Stimulated activated CD4-positive, alpha-beta T cell treated with anti-CD3 and anti-CD28 coated beads, Interleukin-4, amount 100 ng/mL, for 24 hours (primary cell): ENCODE measurements at places on chromosomes 16 and 17.
A peak's percentile ranks its signal among the peaks of the same experiment; 100 is the strongest.

DNA sequence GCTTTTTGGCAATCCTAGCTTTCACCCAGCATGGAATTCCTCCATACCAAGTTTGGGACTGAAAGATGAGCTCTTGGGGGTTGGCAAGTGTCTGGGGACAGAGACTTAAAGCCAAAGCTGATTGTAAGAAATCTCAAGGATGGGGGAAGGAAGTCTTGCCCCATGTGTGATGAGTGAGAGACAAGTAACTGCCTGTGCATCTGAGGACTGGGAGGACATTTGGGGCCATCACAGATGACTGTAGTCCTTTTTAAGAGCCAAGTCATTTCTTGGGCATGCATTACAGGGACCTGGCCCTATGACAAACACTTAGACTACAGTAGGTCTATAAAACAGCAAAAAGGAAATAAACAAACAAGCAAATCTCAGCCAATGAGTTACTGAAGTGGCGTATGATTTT, 36.3 kb upstream of the CCL2 start:
- DNase-seq, result no peak

- peak; percentile 62 for DNase-seq
Measured at GRCh38 chr16:89031715-89032659, 55.0 kb upstream of the CBFA2T3 start.

- no peak for DNase-seq
Measured at GRCh38 chr17:80961541-80962330, 29.9 kb upstream of the CHMP6 start.

DNA sequence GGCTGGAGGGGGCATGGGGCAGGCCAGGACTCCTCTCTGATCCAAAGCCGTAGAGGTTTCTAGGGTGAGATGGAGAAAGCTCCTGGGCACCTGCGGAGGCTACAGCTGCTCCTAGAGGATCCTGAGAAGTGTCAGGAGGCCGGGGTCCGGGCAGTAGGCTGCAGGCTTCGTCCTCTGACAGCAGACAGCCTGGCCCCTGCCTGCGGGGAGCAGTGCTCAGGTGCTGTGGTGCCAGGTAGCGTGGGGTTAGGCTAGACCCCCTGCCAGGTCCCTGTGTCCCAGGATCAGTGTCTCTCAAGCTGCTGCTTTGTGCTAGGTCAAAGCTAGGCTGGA, 1.5 kb upstream of the MRPS34 start:
- no peak for DNase-seq

DNA sequence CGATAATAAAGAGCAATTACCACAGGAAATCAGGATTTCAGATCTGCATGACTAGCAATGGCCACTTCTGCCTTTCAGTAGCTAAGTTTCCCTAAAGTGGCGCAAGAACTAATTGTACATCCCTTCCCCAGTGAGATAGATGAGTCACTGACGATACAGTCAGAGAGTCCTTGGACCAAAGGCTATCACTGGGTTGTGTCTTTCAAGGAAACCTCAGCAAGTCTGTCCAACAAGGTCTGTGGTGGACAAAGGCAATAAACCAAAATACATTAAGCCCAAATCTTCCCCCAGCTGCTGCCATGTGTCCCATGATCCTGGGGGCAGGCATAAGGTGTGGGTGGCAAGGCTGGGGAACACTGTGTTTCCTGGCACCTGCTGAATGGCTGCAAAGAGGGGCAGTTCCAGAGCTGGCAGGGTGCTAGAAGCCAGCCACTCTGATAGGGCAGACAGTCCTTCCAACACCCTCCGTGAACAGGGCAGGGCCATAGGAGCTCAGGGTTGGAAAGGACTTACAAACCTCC, 20.5 kb upstream of the MTMR4 start:
- no peak for DNase-seq

GRCh38 chr17:54270499-54270898, 447.8 kb downstream of the KIF2B start:
- no peak for DNase-seq

- DNase-seq, result no peak
Measured at GRCh38 chr16:67963662-67964321, 4.6 kb downstream of the SLC12A4 start.

- DNase-seq, result no peak
Measured at GRCh38 chr16:9205661-9206060, 114.2 kb downstream of the HAPSTR1 start.

- no peak for DNase-seq
Measured at GRCh38 chr17:11245187-11245586, 4.2 kb downstream of the SHISA6 start.

- DNase-seq, result no peak
Measured at GRCh38 chr17:63515426-63515825, 7.7 kb upstream of the KCNH6 start.

DNA sequence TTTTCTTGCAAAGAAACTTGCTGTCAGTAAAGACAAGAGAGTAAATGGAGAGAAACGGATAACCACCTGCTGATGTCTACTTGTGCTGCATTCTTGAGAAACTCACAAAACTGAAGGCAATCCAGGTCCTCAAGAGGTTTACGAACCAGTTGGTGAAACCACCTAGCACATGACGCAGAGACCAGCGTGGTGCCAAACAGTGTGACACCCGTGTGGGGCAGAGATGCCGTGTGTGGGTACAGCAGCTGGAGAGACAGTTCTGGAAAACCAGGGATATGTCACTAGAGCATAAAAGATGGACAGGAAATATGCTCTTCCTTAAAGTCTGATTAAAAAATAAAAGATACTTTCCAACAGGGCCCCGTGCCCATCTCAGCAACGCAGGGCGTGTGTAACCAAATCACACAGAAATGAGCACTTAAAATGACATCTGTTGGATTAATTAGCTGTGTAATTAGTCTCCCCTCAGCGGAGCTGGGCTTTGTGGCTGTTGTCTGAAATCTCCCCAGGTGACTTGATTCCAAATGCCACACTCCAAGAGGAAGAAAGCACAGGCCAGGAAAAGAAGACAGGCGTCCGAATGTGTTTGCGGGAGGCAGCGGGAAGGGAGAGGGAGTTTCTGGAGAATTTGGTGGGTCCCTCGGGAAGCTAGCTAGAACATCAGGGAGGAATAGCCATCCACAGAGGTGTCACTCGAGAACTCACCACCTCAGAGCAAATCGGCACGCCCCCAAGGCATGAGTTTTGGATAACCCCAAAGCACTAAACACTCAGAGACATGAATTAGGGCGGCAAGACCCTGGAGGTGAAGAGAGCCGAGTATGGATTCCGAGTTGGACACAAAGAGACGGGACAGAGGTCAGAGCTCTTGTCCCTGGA, 109.8 kb downstream of the ZFHX3 start:
- no peak for DNase-seq

- no peak for DNase-seq
Measured at GRCh38 chr17:45398800-45399199, 33.9 kb downstream of the ARHGAP27 start.

DNA sequence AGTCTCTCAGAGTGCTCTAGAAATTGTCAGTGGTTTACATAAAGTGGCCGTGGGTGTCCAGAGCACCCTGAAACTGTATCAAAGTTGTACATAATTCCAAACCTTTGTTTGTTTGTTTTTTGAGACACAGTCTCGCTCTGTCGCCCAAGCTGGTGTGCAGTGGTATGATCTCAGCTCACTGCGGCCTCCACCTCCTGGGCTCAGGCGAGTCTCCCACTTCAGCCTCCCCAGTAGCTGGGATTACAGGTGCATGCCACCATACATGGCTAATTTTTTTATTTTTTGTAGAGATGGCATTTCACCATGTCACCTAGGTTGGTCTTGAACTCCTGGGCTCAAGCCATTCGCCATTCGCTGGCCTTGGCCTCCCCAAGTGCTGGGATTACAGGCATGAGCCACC, 24.3 kb upstream of the ADGRG1 start:
- DNase-seq, result no peak

DNA sequence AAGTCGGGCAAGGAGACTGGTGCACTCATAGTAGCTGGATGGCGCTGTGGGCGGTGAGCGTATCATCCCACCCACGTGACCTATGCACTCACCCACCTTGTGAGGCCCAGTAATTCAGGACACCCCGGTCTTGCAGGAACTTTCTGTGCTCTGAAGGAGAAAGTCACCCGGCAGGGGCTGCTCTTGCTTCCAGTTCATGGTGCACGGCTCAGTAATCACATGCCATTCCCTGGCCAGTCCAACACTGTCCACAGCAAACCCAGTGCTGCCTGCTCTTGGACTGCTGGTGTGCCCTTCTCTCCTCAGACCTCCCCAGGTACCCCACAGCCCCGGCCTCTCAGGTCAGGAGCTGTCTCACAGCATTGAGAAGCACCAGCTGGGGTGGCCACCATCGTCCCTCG, 16.4 kb upstream of the RHBDF2 start:
- DNase-seq, result no peak

DNA sequence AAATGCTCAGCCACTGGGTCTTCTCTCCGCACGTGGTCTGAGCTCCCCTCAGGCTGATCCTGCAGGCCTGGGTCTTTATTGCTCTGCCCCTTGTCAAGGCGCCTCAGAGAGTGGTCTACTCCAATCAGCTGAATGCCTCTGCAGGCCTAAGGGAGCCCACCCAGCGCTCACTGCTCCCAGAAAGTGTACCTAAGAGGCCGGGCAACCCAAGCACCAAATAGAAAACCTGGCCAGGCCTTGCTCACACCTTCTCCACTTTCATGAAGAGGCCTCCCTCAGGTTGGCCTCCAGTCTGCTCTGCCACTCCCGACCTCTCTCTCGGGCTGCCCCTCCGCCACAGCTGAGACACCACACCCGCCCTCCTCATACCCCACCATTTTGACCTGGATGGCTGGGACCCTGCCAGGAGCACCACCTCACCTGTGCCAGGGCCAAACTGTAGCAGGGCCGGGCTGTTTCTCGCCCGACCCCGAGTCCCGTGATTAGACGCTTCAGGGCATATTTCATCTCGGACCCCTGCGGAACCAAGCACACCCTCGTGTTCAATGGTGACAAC, 665 bp downstream of the MYBBP1A start:
- DNase-seq, result no peak

DNA sequence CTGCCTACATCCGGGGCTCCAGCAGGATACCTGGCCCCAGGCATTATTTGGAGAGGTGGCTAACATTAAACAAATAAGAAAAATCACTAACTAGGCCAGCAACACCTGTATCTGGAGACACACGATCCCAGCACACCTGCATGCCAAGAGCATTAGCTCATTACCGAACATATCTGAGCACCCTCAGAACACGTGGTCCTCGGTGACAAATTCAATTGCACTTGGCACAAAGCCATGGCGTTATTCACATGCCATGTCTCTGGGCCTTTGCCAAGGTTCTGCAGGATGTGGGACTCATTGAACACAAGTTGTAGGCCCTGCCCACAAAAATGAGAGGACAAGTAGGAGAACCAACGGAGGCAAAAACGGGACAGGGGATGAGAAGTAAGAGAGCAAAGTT, 552.3 kb downstream of the TOX3 start:
- DNase-seq, result no peak

DNA sequence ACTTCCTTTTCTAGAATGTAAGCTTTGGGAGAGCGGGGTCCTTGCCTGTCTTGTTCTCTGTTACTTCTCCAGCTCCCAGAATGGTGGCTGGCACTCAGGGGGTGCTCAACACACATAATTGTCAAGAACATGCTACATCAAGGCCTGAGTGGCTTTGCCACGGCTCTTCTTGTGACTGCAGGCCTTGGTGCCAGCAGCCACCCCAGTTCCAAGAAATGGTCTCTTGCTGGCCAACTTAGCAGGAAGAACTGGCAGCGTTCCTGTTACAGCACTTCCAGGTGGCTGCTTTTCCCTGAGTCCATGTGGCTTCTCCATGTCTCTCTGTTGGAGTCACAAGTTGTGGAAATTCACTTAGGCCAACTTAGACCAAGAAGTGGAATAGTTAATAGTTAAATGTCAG, 36.1 kb downstream of the PRKCB start:
- DNase-seq, result no peak

- no peak for DNase-seq
Measured at GRCh38 chr17:79915850-79916430, 76.7 kb upstream of the CBX4 start.
